Suppressor macrophage (primary cell): ENCODE measurements at places on chromosomes 1 and 21.
A peak's percentile ranks its signal among the peaks of the same experiment; 100 is the strongest.

GRCh38 chr1:26180010-26180506 lies 2.8 kb downstream of the CNKSR1 start:
- no peak for DNase-seq

DNA sequence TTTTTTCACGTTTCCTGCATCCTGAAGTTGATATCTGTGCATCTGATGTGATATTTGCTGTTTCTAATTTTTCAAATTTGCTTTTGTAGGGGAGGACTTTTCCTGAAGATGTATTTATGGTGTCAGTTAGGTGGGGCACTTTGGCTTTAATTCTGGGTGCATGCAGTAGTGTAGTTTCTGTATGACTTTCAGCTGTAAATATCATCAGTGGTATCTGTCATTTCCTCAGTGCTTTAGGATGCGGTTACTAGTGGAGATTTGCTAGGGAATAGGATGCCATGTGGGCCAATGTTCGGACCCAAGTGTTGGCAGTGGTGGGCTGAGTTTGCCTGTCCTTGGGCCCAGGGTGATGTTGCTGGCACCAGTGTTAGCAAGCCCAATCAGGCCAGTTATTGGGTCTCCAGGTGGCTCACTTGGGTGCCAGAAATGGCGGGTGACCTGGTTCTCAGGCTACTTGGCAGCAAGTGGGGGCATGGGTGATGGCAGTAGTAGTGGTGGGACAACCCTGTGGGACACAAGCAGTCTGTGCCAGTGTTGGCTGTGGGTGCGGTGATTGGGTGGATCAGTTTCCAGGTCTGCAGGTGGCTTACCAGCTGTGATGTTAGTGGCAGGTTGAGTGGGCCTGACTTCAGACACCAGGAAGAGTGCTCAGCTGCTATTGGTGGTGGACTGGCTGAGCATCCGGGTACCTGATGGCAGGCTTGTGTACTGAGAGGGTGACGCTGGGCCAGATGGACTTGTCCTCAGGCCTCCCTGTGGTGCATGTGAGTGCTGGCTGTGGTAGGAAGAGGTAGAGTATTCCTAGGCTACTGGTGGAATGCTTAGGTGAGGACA lies 24.4 kb downstream of the CD55 start:
- DNase-seq, result no peak

DNA sequence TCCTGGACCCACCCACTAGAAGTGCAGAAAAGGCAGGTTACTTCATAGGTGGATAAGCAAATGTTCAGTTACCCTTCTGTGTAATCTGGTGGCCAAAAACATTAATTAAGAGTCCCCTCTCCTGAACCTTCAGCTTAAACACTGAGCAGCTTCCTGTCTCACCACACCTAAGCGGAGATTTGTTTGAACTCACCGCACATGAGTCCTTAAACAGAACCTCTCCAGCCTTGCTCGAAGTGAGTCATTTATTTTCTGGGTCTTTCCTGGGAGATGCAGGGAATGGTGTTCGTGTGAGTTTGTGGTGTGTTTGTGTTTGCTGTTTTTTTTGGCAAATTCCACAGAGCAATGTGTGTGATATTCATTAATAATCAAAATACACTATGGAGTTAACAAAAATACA lies 7.6 kb upstream of the FNBP1L start:
- no peak for DNase-seq

- peak; percentile 78 for DNase-seq
These were observed 17.1 kb upstream of the TMEM9 start for GRCh38 chr1:201171063-201172036.

GRCh38 chr1:75986478-75986877 lies 54.3 kb upstream of the ASB17 start:
- no peak for DNase-seq

DNA sequence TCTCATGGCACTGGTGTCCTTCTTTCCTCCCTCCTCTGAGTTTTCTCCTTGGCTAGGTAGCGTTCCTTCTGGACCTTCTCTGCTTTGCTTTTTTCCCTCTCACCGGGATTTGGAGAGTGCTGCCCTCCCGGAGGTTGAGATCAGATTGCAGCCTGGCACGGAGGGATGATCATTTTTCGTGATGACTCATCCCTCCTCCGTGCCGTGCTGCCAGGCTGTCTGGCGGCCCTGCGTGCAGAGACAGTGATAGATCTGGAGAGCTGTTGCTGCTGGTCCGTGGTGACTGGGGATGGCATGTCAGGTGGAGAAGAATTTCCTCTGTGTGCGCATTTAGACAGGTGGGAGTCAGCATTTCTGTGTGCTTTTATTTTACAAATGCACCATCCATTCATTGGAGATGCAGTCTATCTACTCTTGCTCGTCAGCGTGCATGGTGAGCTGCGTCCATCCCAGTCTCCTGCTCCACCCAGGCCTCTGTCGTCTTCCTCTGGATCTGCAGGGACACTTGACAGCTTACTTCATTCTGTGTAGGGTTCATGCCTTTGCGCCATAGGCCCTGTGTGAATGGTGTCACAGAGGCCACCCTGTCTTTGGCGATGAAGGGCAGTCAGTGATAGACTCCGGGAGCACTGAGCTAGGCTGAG lies 104.4 kb downstream of the PCBP3 start:
- no peak for DNase-seq

- DNase-seq, result no peak
These were observed 2.7 kb downstream of the AMPD2 start for GRCh38 chr1:109622137-109622892.

GRCh38 chr1:205945069-205945468 lies 1.8 kb upstream of the SLC26A9 start:
- DNase-seq, result no peak
